ENCODE measurements at places on chromosomes 2 and 18.

DNA sequence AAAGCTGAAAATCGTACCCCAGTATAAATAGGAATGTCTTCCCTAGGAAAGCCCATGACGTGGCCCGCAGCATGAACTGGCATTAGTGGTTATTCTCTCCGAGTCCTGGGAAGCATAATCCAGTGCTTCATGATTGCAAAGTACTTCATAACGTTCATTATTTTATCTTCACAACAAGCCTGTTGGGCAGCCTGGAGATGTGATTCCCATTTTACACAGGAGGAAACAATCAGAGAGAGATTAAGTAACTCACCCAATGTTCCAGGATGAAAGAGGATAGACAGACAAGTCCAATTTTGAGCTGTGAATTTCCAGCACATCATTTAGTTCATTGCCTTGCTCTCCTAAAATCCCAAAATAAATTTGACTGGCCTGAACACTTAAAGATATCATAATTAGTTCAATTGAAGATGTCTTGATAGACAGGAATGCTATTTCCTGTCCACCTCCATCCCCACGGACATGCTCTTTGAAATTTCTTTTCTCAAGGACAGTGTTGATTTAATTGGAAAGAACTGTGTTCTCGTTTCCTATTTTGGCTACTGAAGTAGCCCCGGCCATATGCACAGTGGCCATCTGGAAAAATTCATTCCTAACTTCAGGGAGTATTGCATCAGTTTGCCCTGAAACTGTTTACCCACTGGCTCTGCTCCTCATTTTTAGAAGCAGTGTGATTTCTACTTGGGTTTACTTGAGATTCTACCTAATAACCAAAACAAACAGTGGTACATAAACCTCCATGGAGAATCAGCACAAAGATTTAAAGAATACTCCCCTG is 93.9 kb downstream of the VWC2L start:
- DNase-seq, result no peak

GRCh38 chr18:50896093-50896492 is 17.2 kb downstream of the ME2 start:
- no peak for DNase-seq

- no peak for DNase-seq
These were observed 24.6 kb upstream of the DYSF start for GRCh38 chr2:71428472-71429383.

GRCh38 chr18:63836456-63836855 is 51.0 kb upstream of the SERPINB2 start:
- DNase-seq, result no peak

GRCh38 chr2:149650006-149650405 is 62.4 kb upstream of the MMADHC start:
- no peak for DNase-seq

DNA sequence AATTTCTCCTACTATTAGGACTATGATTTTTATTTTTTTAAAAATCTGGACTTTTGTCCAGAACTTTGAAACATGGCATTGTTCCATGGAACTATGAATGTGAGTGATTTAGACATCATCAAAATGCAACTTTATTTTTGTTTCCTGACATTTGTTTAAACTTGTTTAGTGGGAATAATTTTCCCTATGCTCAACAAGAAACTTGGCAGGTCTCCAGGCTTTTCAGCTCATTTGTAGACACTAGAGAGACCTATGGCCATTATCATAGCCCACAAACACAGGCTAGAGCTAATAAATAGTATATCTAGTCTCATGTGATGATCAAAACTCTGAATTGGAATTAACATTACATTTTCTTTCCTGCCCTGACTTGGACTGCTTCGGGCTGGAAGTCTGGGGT is 145.1 kb upstream of the CELF4 start:
- no peak for DNase-seq

DNA sequence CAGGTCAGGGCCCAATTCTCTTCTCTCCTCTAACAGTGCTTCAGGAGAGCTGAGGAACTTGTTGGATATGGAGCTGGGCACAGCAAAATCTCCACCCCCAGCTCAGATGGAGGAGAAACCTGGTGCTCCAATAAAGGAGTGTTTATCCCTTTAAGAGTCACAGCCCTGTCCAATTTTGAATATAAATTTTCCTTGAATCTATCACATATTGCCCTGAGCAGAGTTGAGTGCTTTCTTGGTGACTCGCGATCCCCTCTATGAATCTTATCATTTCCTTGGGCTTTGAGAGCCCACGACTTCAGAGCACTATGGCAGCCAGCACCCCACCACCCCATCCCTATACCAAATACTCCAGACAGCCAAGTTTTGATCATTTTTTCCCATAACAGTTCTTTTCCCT is 34.4 kb upstream of the SMAD7 start:
- no peak for DNase-seq
